ENCODE measurements at places on chromosomes 3 and 15.
A peak's percentile ranks its signal among the peaks of the same experiment; 100 is the strongest.

DNA sequence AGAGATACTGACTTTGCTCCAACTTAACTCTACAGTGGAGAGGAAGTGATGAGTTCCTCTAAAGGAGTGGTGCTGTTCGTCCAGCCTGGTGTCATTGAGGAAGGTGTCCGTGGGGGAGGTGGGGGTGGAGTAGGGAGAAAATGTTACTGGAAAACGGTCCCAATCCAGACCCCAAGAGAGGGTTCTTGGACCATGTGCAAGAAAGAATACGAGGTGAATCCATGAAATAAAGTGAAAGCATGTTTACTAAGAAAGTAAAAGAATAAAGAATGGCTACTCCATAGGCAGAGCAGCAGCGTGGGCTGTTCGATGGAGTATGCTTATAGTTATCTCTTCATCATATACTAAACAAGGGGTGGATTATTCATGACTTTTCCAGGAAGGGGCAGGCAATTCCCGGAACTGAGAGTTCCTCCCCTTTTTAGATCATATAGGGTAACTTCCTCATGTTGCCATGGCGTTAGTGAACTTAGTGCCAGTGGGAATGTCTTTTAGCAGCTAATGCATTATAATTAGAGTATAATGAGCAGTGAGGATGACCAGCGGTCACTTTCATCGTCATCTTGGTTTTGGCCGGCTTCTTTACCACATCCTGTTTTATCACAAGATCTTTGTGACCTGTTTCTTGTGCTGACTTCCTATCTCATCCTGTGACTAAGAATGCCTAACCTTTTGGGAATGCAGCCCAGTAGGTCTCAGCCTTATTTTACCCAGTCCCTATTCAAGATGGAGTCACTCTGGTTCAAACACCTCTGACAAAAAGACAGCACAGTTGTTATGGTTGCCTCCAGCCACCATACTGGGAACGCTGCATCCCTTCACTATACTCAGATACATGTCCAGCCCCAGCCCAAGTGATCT, 38.6 kb downstream of the CLEC3B start:
- peak; percentile 49 for DNase-seq

DNA sequence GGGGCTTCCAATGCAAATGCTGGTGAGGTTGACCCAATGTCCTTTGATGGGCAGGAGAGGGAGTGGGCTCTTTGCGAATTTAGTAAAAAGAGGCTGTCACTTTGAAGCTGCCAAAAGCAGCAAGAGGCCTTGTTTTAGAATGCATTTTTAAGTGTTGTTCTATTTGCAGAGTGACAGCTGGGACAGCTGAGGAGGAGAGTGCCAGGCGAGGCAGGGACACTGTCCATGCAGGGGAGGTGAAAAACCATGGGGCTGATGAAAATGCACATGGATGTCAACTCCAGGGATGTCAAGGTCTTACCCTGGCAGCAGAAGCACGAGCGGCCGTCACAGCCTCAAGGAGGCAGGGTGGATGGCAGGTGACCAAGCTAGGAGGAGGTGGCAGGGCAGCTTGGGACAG, 279.8 kb downstream of the ADAMTS17 start:
- no peak for DNase-seq

DNA sequence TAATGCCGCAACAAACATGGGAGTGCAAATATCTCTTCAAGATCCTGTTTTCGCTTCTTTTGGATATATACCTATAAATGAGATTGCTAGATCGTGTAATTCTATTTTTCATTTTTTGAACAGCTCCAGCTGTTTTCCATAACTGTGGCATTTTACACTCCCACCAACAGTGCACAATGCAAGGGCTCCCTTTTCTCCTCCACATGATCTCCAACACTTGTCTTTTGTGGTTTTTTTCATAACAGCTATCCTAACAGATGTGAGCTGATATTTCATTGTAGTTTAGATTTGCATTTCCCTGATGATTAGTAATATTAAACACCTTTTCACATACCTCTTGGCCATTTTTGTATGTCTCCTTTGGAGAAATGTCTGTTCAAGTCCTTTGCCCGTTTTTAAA, 58.6 kb upstream of the TJP1 start:
- no peak for DNase-seq

- no peak for DNase-seq
These were observed 67.6 kb downstream of the ZNF445 start for GRCh38 chr3:44409640-44410410.

GRCh38 chr3:147924755-147925154, 515.6 kb downstream of the ZIC1 start:
- no peak for DNase-seq

GRCh38 chr3:141499965-141500364, 13.1 kb downstream of the RASA2 start:
- no peak for DNase-seq

GRCh38 chr3:4528320-4528719, 35.2 kb downstream of the ITPR1 start:
- DNase-seq = no peak

- DNase-seq = no peak
These were observed 429.6 kb downstream of the LPP start for GRCh38 chr3:188583341-188584161.

DNA sequence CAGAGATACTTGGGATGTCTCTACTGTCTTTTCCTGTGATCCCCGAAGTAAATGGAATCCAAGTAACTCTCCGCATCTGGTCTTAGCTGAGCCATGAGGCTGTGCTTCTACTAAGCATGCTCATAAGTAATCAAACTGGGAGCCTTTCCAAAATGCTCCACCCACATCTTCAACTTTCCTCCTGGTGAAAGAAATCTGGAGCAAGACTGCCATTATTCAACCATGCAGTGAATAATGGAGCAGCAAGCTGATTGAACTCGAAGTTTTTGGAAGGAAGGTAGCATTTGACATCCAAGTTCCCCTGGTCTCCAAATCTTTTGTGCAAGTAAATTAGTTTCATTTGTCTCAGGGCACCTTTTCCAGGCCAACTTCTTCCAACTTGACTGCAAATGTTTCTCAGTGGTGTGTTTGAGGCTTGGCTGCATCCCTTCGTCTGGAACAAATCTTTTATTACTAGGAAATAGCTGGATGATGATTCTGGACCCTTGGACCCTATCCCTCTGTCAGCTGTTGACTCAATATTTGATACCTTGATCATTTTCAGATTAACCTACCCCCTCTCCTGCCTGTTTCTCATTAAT, 19.4 kb downstream of the GXYLT2 start:
- no peak for DNase-seq

DNA sequence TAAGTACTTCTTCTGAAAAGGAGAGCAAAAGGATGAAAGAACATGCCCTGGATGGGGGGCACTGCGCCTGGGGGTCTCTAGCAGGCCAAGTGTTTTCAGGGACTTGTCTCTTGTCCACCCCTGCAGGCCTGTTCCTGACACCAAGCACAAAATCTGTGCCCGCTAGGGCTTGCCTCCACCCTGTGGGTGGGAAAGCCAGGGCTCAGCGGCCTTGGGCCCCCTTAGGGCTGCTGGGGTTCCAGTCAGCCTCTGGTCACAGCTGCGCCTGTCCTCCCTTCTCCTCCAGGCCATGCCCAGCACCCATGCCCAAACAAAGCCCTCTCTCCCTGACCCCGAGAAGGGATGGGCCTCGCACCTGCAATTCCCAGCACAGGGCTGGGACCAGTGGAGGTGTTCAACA, 71.1 kb upstream of the TRPM1 start:
- no peak for DNase-seq

GRCh38 chr3:10526366-10526765, 21.0 kb upstream of the ATP2B2 start:
- DNase-seq = no peak

- no peak for DNase-seq
These were observed 8.4 kb upstream of the GSK3B start for GRCh38 chr3:120102674-120103073.

- DNase-seq = no peak
These were observed 39.1 kb downstream of the DHX36 start for GRCh38 chr3:154285221-154285620.

- no peak for DNase-seq
These were observed 3.4 kb upstream of the FSTL1 start for GRCh38 chr3:120454076-120454689.

- no peak for DNase-seq
These were observed at the start of gene GRM2 for GRCh38 chr3:51706788-51707731. Gene GRM2, plus strand, starts transcription at chr3:51707068. Its CDS starts 1,916 bp downstream, at chr3:51708984.

DNA sequence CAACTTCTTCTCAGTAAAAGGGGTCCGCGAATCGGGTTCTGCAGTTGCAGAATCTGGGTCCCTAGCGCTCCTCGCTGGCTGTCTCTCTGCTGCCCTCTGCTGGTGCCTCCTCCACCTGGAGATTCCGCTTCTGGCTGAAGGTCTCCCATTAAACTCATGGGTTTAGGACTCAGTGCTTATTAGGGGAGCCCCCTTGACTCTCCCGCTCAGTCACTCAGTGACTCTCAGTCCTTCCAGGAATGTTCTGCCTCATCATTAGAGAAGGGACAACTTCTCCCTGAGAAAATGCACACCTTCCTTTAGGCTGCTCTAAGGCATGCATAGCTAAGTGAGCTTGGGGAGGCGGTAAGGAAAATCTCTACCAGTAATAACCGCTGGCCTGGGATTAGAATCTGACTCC, 7.1 kb downstream of the CPN2 start:
- peak; percentile 44 for DNase-seq

DNA sequence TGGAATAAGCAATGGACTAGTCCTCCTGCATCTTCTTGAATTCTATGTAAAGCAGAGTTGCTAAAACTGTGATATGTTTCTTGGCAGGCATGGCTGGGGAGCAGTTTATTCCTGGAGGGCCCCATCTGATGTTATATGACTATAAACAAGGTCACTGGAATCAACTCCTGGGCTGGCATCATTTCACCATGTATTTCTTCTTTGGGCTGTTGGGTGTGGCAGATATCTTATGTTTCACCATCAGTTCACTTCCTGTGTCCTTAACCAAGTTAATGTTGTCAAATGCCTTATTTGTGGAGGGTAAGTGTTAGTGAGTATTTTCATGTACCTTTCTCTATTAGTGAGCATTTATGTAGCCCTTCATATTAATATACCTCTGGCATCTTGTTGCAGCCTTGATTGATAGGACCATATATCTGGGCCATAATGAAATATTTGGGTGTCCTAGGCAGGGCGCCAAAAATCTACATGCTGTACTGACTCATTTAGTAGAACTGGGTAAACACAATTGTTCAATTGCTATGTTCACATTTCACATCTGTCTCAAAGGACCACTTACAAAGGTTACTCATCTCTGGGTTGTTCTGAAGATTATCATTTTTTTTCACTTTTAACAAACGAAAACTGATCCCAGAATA, 52.6 kb upstream of the ADGRG7 start:
- no peak for DNase-seq

- no peak for DNase-seq
These were observed 92.3 kb downstream of the ATP10A start for GRCh38 chr15:25770618-25771337.

- no peak for DNase-seq
These were observed 7.1 kb downstream of the COPS2 start for GRCh38 chr15:49148298-49148697.

- no peak for DNase-seq
These were observed 15.5 kb downstream of the ZNF774 start for GRCh38 chr15:90367576-90367975.

DNA sequence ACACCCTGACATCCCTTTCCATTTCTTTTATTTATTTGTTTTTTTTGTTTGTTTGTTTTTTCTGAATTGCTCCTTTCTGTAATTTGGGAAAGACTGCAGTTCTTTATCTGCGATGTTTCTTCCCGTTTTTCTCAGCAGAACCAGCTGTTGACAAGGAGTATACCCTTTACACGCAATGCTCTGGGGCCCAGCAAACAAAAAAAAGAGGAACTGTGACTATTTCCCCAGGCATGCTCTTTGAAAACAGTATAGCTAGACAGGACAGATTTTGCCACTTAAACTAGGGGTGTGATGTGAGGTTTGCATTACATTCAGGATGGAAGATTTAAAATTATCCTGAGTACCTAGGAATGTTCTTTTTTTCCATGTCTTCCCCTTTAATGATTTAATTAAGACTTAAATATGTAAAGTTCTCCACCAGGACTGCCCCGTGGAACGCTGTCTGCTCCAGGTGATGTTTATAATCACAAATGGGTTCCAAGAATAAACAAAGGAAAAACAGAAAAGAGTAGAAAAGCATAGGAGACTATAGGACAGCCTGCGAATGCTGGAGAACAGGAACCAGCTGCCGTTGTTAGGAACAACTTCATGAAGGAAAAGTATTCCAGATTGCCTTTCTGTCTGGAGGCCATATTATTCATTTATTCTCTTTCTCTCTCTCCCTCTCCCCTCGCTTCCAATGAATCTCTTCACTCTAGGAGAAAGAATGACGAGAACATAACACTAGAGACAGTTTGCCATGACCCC, 43.3 kb downstream of the TGFBR2 start:
- no peak for DNase-seq

DNA sequence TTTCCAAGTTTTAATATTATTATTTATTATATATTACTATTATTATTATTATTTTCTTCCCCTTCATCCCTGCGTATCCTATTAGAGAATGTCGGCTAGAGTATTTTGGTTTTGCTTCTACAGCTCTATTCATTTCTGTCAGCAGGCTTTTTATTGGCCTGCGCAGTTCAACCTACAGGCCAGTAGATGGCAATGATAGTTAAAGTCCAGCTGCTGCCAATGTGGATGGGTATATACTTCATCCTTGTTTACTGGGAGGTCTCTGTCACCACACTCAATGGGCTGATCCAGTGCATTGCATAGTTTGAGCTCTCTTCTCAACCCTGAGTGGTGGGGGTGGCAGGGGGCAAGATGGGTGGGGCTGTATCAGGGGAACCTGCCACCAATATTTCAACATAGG, 799.8 kb downstream of the NSUN3 start:
- DNase-seq = no peak

DNA sequence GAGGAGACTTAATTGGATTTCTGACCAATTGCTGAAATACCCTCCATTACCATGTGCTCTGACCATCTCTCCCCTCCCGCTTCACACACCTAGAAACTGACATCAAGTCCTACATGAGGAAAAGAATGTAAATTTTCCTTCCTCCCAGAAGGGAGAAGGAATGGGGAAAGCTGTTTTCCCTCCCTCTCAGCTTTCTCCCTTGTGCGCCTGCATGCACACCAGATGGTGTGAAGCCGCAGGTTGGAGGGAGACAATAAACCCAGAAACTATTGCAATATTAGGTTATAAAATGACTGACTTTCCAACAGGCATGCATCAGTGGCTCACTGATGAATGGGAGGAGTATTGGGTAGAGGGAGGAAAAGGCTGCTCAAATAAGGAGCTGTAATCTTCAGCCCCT, 50.9 kb downstream of the MB21D2 start:
- DNase-seq = no peak

- DNase-seq = no peak
These were observed 76.6 kb upstream of the LINGO1 start for GRCh38 chr15:77709135-77709886.

- no peak for DNase-seq
These were observed 32.5 kb downstream of the OR5H15 start for GRCh38 chr3:98199020-98199419.

- DNase-seq = no peak
These were observed 181.6 kb downstream of the ABHD5 start for GRCh38 chr3:43872301-43872700.

- no peak for DNase-seq
These were observed 21.7 kb upstream of the ALAS1 start for GRCh38 chr3:52176180-52176752.

- no peak for DNase-seq
These were observed 220.2 kb upstream of the COL8A1 start for GRCh38 chr3:99418209-99418635.

- DNase-seq = no peak
These were observed 214.7 kb downstream of the ATP8B4 start for GRCh38 chr15:49904296-49904695.
